ENCODE measurements at places on chromosomes 13 and 19. TPM values are rescaled to one million over a fixed set of nuclear protein-coding genes. Genes with fewer than 3 reads are reported as not detected.

The ZNF491 gene
- total RNA-seq, result 0.60 TPM

The BRME1 gene
- 1.7 TPM for total RNA-seq

The CD37 gene
- 288 TPM for total RNA-seq

The RFPL4A gene
- not detected for total RNA-seq

The ZNF728 gene
- not detected for total RNA-seq

GRCh38 chr13:28313579-28313978 lies 175.2 kb downstream of the PAN3 start:
- no peak for DNase-seq

- DNase-seq, result no peak
These were observed 506.7 kb upstream of the NBEA start for GRCh38 chr13:34435338-34435737.

DNA sequence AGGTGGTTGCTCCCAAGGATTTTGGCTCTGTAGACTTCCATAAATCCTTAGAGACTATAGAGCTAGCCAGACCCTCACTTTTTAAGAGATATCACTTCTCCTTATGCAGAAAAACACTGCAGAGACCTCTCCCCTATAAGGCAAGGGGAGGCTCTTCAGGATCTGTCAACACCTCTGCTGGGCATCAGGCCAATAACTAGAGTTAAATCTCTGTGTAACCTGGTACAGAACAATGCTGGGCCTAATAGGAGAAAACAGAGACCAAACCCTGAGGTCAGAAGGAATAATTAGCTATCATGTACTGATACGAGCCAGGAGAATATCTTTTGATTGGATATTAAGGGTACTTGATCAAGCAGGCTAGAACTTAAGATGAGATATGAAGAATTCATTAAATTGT lies 358.5 kb downstream of the TBC1D4 start:
- DNase-seq, result no peak

- DNase-seq, result no peak
These were observed 4.5 kb downstream of the COL5A3 start for GRCh38 chr19:10005632-10006334.

All from T-helper 17 cell (primary cell).